Hepatic stellate cell (primary cell): ENCODE measurements at places on chromosomes 13 and 19.
A peak's percentile ranks its signal among the peaks of the same experiment; 100 is the strongest.

- DNase-seq, result no peak
Observed at GRCh38 chr13:49288458-49288857, 40.7 kb downstream of the CDADC1 start.

DNA sequence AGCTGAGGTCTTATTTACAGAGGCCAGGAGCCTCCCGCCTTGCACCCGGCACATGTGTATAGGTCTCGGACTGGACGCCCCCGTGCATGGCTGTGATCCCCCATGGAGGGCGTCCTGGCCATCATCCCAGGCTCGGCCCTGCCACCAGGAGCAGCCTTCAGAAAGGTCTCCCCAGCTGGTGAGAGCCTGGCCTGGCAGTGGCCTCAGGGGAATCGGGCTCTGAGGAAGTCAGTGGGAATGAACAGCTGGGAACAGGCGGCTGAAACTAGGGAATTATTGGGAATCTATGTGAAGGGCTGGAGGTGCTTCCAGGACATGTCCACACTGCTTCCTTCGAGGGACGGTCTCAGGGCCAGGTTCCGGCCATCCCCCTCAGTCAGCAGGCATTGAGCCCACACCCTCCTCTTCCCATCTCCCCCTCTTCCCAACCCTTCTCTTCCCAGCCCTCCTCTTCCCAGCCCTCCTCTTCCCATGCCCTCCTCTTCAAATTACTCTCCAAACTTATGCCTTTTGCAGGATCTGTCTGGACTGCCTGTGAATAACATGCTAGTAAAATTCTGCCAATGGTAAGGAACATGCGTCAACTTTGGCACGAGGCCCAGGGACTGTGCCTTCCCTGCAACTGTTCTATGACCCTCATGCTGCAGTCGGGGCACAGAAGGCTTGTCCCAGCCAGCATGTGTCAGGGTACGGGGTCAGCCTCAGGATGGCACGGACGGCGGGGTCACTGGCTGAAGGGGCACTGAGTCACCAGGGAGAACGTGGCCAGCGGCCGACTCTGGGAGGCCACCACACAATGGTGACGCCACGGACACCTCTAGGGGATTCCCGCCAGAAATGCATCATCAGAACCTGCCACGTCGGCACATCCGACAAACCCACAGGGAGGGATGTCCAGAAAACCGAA lies 24.2 kb upstream of the C13orf46 start:
- peak; percentile 63 for DNase-seq

DNA sequence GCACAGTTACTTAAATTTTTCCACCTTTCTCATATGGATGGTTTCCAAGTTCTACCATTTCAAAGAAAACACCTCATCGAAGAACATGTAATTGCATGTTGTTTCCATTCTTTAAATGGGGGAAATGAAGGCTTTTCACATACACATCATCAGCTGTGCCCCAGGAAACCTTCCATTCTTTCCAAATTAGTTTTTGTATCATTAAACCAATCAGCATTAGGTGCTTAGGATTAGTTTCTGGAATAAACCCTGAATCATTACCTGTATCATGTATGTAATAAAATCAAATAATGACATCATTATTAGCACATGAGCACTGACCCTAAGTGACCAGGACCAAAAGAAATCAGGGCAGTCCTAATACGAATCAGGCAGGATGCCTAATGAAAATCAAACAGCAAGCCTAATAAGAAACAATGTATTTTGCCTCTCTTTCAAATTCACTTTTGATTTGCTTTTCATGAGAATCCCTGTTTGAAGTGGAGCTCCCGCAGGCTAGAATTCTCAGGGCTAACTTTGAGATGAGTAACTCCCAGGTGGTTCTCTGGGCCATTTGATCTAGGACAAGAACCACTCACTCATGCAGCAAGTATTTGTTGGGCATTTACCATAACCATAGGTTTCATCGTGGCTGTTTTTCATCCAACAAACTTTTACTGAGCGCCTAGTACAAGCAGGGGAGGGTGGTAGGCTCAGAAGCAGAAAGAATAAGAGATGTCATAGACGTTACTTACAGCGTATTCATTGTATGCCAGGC lies 89.2 kb downstream of the MZT1 start:
- no peak for DNase-seq

- no peak for DNase-seq
Observed at GRCh38 chr19:52809801-52810200, 11.6 kb downstream of the ZNF28 start.

DNA sequence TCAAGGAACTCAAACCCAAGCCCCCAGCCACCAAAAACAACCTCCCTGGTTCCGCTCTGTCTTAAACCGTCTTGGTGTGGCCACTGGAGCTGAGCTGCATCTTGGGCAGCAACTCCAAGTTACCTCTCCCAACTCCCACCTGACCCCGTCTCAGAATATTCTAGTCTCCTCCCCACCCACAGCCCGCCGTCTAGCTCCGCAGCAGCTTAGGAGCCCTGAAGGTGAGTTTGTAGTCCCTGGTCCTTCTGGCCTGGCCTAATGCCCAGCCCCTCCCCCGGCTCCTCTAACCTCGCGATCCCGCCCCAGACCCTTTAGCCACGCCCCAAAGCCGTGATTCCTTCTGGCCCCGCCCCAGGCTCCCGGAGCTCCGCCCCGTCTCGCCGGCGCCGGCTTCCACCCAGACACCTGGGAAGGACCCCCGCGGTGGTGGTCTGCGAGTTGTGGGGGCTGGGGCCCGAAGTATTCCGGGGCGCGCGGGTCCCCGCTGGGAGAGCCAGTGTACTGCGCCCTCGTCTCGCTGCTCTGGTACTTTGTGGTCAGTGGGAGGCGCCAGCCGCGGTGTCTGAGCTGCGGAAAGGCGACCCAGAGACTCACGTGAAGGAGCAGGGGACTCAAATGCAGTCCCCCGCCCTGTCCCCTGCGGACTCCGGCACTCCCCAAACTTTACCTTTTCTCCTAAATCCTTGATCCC lies 2.5 kb upstream of the LHB start:
- DNase-seq, result peak; percentile 47

GRCh38 chr13:73995736-73996135 lies 138.5 kb downstream of the KLF12 start:
- no peak for DNase-seq
